Stimulated activated CD8-positive, alpha-beta memory T cell treated with anti-CD3 and anti-CD28 coated beads, Interleukin-7, amount 100 ng/mL, for 1 hour (primary cell): ENCODE measurements at places on chromosomes 6 and 20.

DNA sequence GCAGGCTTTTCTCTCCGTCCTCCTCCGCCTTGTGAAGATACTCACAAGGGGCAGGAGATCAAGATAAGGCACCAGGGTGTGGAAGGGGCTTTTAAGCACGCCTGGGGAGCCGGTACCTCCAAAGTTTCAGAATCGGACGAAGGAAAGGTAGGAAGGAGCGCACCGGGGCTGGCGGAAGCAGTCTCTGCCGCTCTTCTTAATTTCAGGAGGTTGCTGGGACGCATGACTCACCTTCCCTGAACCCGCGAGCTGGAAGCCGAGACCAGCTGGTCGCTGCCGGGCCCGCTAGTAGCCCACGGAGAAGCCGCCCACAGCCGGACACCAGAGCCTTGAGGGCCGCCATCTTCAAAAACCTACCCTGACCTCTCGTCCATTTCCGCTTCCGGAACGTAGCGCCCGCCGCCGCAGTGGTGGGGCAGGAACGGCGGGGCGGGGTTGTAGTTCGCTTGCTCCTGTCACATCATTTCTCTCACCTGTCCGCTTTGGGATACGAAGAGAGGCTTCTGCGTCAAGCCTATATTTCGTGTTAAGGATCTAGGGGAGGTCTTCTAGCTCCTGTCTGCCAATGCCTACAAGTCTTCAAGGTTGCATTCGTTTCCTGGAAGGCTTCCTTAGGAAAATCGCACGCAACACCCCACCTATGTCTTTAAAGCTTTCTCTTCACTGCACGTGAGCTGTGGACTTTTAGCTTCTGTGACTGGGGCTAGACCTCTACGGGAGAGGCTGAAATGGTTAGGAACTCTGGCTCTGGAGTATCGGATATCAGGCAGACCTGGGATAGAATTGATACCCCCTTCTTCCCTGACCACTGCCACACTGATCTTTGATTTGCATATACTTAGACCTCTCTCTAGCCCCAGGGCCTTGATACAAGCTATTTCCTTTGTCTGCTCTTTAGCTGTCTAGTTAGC is at the start of gene MRPS18A:
MRPS18A (minus strand) TSS at position 355 of the 911 bp plus-strand sequence; CDS start at position 343, 12 bp downstream.
- peak; percentile 59 for DNase-seq

GRCh38 chr20:43193443-43193842 is 3.7 kb upstream of the PTPRT start:
- no peak for DNase-seq

DNA sequence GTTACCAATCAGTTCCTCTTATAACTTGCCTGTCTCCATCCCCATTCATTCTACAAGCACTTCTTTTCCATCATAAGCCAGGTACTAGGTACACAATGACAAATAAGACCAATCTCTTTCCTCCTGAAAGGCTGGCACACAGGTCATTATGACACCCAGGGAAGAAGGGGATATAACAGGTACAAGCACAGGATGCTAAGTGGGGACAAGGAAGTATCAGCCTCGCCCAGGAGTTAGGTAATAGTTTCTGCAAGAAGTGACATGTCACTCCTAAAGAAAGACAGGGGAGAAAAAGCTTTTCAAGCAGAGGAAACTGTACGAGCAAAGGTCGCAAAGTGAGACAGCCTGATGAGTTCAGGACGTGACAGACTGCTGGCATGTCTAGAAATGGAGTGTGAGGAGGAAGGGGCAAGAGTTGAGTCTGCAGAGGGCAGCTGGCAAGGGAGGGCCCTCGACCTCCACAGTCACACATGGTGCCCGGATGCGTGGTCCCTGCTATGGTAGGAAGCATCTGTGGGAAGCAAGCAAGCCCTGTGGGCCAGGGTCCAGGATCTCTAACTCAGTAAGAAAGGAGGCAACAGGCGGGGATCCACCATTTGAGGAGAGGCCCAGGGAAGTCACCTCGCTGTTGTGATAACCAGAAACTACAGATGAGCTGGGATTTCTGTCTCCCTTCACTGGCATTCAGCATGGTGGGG is 40.4 kb downstream of the GPLD1 start:
- DNase-seq, result no peak

GRCh38 chr6:150994026-150994425 is 128.5 kb downstream of the MTHFD1L start:
- DNase-seq, result no peak

- no peak for DNase-seq
These were observed 201.2 kb upstream of the SMLR1 start for GRCh38 chr6:130625825-130626527.

GRCh38 chr6:168232062-168232461 is 87.5 kb downstream of the DACT2 start:
- DNase-seq, result no peak

DNA sequence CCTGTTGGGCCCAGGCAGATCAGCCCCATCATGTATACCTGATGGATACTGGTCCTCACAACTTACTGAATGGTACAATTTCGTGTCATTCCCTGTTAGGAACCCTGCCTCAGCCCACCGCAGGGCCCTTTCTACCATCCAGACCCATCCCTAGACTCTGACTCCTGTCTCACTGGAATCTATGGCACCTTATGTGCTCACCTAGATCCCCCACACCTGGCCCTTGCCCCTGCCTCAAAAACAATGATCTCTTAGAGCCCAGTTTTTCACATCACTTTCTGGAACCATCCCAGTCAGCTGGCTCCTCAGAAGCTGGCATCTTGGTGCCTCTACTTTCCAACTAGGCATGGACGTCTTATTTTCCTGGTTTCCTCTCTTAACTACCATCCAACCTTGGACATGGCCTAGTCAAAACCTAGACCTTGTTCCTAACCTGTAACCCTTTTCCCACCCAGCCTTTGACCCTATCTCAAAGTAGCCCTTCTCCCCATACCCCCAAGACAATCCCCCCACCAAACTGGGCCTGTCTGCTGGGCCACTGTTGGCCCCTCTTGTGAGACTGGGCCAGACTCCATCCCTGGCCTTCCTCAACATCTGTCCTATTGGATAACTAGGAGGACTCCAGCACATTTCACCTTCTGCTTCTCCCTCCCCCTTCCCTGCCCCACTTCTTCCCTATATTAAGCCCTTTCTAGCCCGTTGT is 981 bp downstream of the HM13 start:
- no peak for DNase-seq

GRCh38 chr6:11869672-11870340 is 91.2 kb upstream of the ADTRP start:
- no peak for DNase-seq

DNA sequence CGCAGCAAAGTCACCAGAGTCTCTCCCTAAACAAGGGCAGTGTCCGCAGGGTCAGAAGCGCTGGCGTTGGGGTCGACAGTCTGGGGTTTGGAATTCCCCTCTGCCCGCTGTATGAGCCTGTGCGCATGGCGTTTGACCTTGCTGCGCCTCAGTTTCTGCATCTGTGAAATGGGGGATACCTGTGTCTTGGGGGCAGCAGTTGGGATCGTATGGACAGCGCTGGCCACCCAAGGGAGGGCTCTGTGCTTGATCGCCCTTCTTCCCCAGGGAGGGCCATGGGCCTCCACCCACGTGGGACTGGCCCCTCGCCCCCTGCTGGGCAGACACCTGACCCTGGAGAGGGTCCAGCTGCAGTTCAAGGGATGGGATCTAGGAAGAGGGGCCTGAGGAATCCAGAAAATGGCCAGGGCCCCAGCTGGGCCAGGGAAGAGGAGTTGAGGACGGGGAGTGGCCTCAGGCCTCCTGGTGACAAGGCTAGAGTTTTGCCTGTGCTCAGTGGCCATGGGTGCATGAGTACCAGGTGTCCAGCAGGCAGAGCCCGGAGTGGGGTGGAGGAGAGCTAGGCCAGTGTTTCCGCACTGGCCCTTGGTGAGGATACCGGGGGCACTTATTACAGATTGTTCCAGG is 26.4 kb upstream of the PHACTR3 start:
- DNase-seq, result no peak

GRCh38 chr6:133778414-133779130 is 110.3 kb upstream of the TCF21 start:
- no peak for DNase-seq

DNA sequence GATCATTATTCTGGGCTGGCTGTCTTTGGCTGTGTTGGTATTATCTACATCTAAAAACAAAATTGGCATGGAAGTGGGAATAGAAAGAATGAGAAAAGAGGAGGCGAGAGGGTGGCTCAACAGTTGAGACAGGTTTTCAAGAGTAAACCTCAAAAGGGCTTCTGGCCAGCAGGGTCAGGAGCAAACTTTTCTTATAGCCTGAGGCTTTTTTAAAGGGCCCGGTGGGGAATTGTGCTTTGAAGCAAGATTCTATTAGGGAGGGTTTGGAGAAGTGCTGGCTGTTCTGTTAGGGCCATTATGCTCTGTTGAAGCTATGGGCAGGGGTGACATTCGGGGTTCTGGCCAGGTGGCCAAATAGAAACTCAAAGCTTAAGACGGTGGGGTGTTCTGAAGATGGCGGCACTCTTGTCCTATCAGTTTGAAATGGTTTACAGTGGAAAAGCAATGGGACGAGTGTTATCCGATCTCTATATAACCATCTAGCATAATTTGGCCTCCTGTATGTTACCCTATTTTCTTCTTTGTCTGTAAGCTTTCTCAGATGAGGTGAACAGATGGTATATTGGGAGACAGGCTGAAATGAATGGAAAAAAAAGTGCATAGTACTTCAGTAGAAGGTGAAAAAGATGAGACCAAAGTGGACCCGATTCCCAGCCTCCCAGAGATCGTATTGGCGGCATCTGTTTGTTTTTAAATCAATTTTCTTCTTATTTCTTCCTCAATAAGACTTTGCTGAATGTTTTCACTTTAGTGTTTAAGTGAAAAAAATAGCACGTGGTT is 132.1 kb upstream of the CNR1 start:
- no peak for DNase-seq

- DNase-seq, result no peak
These were observed 14.5 kb downstream of the CDK19 start for GRCh38 chr6:110800839-110801196.

- DNase-seq, result no peak
These were observed 1108.1 kb downstream of the GRIK2 start for GRCh38 chr6:102501615-102502014.

DNA sequence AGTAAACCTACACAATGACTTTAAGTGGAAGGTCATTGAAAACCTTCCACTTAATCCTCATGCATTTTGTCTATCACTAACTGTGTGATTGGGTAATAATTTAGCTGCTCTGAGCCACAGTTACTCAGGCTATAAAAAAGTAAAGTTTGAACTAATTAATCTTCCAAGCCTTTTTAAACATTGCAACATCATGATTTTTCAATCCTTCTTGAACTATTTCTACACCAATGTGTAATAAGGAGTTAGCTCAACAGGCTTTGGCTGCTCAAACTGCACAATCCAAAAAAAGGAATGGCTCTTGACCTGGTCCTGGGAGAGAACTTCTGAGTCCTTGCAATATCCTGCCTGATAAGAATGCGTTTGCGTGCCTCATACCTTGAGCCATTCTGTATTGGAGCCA is 34.8 kb upstream of the FILIP1 start:
- no peak for DNase-seq

DNA sequence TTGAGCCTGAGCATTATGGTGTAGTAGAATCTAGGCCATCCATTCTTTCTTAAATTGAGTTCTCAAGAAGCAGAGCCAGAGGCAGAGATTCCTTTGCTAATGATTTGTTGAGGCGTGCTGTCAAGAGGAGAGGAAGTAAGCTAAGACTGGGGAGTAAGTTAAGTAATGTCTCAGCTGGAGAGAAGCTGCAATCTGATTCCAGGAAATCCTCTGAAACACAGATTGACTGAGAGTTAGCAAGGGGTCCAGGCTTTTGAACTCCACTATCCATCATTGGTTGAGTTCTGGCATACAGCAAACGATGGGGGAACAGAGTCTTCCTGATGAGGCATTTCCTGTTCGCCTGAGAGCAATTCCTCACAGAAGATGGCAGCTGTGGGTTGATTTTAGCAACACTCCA is 207.4 kb upstream of the RAB32 start:
- DNase-seq, result no peak

- no peak for DNase-seq
These were observed 11.6 kb upstream of the CD164 start for GRCh38 chr6:109393886-109394281.

GRCh38 chr20:43717616-43717995 is 9.2 kb downstream of the GTSF1L start:
- DNase-seq, result no peak

DNA sequence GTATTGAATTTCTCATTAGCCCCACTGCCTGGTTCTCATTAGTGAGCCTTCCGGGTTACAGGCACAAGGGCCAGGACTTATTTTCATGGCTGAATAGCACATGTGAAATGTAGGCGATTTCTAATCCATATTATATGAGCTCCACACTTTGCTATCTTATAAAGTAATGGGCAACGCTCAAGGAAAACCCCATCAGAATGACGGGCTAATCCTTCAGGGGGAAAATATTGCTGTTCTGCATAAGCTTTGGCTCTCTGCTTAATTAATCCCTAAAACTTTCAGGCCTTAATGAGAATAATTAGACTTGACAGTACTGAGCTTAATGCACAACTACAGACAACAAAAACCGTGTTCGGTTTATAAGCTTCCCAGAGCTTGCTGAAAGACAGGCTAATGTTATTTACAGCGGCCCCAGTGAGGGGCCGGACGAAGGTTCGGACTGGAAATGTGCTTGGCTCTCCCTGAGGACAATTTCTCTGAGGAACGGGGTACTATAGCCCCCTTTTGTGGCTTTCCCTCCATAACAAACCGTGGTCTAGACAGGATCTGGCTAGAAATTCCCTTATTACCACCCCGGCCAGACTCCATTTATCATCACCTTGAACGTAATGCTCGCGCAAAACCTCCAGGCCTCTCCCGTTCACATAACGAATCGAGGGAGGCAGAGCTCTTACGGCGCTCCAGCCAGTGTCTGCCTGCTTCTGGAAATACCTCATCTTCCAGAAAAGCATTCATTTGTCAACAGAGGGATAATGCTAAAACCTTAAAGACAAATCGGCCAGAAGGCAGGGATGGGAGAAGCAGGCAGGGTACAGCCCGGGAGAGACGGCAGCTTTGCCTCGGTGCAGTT is 164.5 kb downstream of the CD83 start:
- no peak for DNase-seq

GRCh38 chr20:52049001-52049731 is 142.4 kb downstream of the ZFP64 start:
- no peak for DNase-seq

GRCh38 chr6:40910260-40910893 is 128.6 kb downstream of the UNC5CL start:
- no peak for DNase-seq

DNA sequence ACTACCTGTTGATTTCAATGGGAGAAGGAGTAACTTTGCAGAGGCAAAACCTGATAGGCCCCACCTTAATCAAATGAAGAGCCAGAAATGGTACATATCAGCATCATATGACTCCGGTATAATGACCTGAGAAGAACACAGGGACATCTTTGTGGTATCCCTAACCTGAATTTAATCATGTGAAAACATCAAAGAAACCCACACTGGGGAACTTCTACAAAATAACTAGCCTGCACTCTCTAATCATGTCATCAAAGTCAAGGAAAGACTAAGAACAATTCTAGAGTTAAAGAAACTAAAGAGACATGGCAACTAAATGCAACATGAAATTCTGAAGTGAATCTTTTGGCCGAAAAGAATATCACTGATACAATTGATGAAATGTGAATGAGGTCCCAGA is 34.9 kb downstream of the SLC17A4 start:
- DNase-seq, result no peak

GRCh38 chr6:10736731-10737130 is 10.9 kb upstream of the TMEM14B start:
- DNase-seq, result no peak

- DNase-seq, result no peak
These were observed 154.5 kb upstream of the SCGN start for GRCh38 chr6:25497383-25498040.
